ENCODE measurements at places on chromosomes 4 and X.

DNA sequence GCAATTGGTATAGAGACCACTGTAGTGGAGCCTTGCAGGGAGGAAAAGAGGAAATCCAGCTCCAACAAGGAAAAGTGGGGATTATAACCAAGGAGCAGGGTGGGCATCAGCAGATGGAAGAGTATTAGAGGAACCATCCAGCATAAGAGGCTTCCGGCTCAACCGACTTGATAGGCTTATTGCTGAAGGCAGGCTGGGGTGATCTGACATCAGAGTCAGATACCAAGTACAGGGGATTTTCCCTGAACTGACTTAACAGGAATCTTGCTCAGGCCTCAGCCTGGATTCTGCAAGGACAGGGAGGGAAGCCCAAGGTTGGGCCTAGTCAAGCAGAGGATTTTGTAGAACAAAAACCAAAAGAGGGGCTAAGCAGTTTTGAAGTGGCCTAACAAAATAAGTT lies 129.6 kb downstream of the DCLK2 start:
- no peak for DNase-seq

- DNase-seq: no peak
Observed at GRCh38 chrX:70446380-70447350, 2.0 kb downstream of the DLG3 start.

GRCh38 chr4:67522230-67522629 lies 23.1 kb downstream of the CENPC start:
- DNase-seq: no peak

- DNase-seq: no peak
Observed at GRCh38 chrX:107827852-107828251, 2.2 kb downstream of the MID2 start.

DNA sequence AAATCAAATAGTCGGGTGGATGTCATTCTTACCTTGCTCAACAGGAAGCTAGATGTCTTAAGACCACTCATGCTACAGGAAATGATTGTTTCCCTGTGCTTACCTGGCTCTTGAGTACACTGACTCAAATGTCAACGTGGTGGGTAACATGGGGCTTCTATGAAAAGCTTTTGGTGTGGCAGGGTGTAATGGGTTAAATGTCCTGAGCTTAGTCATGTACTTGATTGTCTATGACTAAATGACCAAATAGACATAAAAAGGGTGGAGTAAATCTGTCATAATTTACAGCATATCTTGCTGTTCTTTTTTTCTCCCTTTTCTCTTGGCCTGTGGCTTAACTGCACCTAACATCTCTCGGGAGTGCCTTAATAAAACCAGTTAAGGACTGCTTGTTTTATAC lies 44.9 kb downstream of the CCNG2 start:
- no peak for DNase-seq

DNA sequence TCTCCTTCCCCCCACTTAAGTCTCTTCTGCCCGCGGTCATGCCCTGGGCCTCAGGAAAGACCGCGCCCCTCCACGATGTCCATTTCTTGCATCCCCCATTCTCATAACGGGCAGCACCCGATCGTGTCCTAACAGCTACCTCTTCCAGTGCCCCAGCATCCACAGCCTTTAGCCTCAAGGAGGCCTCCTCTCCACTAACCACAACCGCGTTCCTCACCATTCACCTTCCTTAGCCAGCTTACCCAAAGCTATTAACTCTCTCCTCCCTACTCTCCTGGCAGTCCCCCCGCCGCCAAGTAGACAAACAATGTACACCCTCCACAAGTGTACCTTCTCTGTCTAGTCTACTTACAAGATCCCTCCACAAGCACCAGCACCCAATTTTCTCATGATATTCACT lies 58.6 kb upstream of the PAGE5 start:
- peak; percentile 1 for DNase-seq

- DNase-seq: no peak
Observed at GRCh38 chrX:2549876-2550275, 49.1 kb upstream of the DHRSX start.

DNA sequence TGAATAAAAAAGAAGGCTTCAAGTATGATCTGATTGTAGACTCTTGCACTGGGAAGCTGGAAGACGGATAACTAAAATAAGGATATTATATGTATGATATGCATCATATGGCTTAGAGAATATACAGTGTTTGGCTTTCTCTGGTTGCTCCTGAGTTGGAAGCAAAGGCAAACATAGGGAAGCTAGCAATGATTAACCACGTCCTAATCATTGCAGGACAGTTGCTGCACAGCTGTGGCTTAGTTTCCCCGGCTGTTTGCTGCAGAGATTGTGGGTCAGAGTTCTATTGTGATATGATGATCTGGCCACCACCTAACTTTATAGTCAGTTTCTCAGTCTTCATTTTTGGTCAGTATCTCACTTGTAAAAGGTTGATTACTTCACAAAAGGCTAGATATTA lies 36.3 kb upstream of the PARM1 start:
- no peak for DNase-seq

DNA sequence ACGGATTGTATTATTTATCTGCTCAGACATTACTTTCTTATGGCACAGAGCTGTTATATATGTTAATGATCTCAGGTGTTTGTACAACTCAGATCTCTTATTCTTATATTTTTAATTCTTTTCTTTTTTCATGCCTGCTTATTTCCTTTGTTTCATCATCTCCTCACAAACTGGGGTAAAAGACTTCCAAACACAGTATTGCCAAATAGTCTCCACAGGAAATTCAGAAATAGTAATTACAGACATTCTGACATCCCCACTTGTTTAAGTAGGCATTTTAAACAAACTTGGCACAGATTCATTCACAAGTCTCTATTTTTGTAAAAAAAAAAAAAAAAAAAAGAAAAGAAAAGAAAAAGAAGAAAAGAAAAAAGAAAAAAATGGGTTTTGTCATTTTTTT lies 129.7 kb upstream of the USP38 start:
- DNase-seq: no peak

- DNase-seq: no peak
Observed at GRCh38 chr4:154231806-154232478, 259.7 kb downstream of the DCHS2 start.

GRCh38 chrX:71547339-71547738 lies 14.4 kb downstream of the OGT start:
- DNase-seq: no peak

GRCh38 chr4:16858275-16858752 lies 40.1 kb downstream of the LDB2 start:
- no peak for DNase-seq

DNA sequence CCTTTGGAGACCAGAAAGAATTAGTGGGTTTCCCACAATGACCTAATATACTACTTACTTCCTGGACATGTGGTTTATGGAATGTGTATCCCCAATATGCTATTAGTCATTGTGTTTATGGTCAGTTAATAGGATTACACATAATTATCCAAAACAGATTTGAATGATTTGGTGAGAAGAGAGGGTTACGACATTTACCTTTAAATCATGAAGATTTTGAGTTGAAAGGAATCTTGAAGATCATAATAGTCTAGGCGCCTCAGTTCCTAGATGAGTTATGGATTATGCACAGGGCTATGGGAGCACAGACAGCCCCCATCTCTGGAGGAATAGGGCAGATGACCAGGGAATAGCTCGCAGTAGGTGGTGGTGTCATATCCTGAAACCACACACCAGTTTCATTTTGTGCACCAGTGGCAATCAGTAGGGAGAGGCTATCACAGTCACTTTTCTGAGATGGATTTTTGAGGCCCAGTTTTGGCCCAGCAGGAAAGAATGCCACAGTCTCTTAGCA lies 61.3 kb downstream of the SEPTIN11 start:
- no peak for DNase-seq

DNA sequence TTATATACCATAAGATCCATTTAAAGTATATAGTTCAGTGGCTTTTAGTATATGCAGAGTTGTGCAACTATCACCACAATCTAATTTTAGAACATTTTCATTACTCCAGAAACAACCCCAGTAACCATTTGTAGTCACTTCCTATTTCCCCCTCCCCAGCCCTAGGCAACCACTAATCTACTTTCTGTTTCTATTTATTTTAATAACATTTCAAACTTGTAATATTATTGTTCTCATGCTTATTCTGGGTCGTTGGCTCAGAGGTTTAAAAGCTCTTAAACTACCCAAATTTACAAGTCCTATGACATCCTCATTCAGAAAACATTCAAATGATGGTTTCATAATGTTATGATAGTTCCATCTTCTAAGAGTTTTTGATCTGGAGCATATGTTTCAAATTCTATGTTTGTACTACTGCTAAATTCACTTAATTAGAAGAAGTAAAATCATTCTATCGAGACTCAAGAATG lies 18.4 kb downstream of the XIAP start:
- DNase-seq: no peak

- DNase-seq: no peak
Observed at GRCh38 chr4:140130677-140131076, 23.3 kb downstream of the MAML3 start.

DNA sequence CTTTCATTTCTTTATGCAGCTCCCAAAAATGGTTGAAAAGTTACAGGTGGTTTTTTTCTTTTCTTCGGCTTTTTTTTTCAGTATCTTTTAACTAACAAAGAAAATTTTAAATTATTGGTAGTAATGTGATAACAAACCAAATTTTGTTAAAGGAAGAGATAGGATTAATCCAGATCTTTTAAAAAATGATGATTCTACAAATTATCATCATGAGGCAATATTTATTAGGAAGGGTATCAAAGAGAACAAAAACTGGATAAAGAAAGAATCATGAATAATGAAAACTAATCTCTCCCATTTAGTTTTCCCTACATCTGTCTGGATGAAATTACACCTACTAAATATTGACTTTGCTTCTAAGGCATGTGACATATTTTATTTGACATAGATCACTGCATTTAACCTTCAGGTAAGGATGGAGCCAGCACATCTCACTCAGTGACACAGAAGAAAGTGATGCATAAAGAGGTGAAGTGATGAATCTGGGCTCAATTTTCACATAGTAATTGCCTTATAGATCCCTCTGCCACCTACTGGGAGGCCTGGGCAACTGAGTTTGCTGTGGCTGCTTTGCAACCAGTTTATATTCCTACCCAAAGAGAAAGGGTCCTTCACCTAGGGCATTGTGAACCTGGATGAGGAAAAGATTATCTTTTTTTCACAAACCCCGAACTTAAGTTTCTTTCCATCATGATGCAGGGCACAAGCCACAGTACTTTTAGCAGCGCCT lies 155.6 kb downstream of the HNRNPD start:
- DNase-seq: no peak

- no peak for DNase-seq
Observed at GRCh38 chr4:40980318-40980883, 230.6 kb downstream of the NSUN7 start.

DNA sequence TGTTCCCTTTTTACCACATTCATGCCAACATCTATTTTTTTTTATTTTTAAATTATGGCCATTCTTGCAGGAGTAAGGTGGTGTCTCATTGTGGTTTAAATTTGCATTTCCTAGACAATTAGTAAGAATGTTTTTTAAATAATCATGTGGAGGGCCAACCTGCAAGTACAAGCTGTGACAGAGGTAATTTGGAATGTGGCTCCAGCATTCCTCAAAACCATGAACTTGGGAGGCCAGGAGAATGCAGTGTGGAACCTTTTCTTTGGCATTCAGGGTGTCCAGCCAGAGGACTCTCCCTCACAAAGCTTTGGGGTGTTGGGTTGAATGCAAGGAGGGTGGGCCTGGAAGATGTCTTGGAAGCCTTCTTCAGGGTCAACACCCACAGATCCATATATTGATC lies 7.3 kb upstream of the TMEM185A start:
- DNase-seq: no peak

GRCh38 chrX:20965270-20966044 lies 408.8 kb upstream of the CNKSR2 start:
- no peak for DNase-seq

GRCh38 chr4:165834116-165834515 lies 38.9 kb upstream of the TLL1 start:
- DNase-seq: no peak

DNA sequence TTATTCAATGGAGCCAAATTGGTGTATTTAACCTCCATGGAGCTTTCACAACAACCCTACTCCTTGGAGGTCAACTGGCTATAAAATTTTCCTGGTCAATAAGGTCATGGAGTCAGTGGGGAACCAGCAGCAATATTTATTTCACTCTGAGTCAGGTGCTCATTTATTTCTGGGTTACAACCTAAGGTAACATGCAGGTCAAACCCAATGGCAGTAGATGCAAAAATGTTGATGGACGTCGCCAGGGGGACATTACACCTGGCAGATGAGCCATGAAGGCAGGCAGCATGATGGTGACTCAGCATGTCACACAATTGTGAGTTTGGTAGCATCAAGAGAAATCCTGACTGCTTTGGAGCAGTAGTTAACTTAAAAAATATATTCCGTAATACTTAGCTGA lies 514.1 kb downstream of the IL15 start:
- no peak for DNase-seq

DNA sequence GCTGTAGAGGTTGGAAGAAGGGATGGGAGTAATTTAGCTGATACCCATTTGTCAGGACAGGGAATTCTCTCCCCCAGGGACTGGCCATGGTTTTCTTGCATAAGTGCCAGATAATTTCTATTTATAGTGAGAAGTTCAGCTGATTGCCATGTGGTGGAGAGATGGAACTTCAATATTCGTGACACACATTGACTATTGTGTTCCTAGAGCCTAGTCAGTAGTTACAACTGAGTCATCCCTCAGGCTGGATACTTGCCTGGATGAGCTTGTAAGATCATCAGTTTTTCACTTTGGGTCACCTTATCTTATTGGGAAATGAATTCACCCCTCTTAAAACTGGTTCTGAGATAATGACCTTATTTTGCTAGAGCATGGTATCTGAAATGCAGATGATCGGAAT lies 32.2 kb downstream of the CFAP299 start:
- DNase-seq: no peak

DNA sequence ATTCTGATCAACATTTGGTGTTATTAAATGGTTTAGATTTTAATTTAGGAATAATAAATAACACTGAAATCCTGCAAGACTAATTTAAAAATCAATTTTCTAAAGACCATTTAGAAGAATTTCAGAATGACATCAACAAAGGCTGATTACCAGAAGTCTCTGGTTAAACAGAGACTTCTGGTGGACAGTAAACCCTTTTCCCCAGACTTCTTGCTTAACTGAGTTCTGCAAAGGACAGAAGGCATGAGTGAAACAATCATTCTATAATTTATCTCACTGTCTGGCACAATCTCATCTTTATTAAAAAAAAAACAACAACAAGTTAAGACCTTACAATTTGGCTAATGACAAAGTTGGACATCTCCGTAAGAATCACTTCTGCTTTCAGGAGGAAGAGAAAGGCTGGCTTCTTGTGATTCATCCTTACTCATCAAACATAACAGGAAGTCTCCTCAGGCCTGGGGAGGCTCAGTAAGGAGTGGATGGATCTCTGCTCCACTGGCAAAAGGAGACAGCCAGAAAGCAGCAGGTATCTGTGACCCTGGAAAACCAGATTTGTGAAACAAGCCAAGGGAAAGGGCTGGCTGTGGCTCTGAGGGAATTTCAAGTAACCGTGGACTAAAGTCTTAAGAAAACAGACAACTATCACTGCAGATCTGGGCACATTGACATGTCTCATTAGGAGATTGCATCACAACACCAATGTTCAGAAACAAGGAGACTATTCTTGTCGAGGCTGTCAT lies 908 bp upstream of the TLR6 start:
- peak; percentile 27 for DNase-seq

GRCh38 chr4:107442538-107443111 lies 277.4 kb downstream of the PAPSS1 start:
- DNase-seq: no peak

All from activated CD4-positive, alpha-beta T cell treated with anti-CD3 and anti-CD28 coated beads for 4 hours (primary cell).